ENCODE measurements at places on chromosomes 1 and 21.

GRCh38 chr1:209761011-209761635, 5.3 kb downstream of the TRAF3IP3 start:
- DNase-seq = no peak

- DNase-seq = no peak
Measured at GRCh38 chr1:158324395-158324794, 6.9 kb downstream of the CD1B start.

DNA sequence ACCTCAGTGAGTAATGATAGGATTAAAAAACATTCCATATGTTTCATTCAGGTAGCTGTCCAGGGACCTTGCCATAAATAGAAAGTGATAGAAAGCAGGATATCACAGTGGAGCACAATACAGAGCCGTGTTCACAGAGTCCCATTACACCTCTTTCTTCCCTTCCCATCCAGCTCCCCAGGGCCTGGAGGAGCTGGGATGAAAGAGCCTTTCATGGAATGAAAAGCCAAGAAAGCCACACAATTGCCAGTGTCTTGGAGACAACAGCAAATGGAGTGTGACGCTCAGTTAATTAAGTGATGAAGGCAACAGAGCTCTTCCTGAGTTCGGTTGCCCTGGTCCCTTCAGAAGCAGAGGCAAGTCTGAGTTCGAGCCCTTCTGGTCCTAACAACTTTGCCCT, 387.3 kb upstream of the PLXNA2 start:
- no peak for DNase-seq

GRCh38 chr1:208312706-208313105, 68.5 kb upstream of the PLXNA2 start:
- no peak for DNase-seq

- no peak for DNase-seq
Measured at GRCh38 chr21:45401054-45401518, 3.9 kb upstream of the COL18A1 start.

DNA sequence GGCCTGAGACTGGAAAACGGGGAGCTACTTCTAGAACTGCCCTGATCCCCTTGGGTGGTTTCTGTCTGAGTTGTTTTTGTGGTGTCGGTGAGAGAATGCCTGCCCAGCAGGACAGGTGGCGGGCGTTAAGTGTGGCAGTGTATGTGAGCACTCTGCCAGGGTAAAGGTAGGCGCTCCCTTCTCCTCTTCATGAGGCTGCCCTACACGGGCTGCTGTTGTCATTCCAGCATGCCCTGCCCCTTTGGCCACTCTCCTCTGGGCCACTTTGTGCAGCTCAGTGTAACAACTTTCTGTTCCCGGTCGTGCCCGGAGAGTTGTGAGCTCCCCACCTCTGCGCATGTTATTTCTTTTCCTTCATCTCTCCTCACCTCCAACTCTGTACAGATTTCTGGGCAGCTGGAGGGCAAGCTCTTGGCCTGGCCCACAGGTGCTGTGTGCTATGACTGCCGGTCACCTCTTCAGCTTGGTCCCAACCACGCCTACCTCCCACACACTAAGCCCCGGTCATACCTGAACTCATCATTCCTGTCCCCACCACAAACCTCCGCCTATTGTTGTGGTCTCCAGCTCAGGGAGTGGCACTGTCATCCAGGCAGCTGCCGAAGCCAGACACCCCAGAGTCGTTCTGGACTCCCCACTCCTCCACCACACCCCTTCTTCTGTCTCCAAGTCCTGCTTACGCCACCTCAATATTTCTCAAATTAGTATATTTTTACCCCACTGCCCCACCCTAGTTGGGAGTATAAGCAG, 69.0 kb downstream of the GADD45A start:
- no peak for DNase-seq

All from spinal cord (tissue), 10 donors.